Lung microvascular endothelial cell (primary cell): ENCODE measurements at places on chromosomes 4 and X. TPM values are rescaled to one million over a fixed set of nuclear protein-coding genes. Genes with fewer than 3 reads are reported as not detected.

Gene CDKL2
- total RNA-seq = under 0.01 TPM in 2 replicates

Gene SAGE1
- not detected in 2 replicates for total RNA-seq

Gene ARL13A
- total RNA-seq = not detected in 2 replicates

Gene FAM149A
- total RNA-seq = under 0.01 TPM in 1 of 2 replicates, not detected in the other

Gene QDPR
- 10.5 and 12.7 TPM in 2 replicates for total RNA-seq

Gene YTHDC1
- 16.6 and 28.8 TPM in 2 replicates for total RNA-seq

Gene MAGEE2
- not detected in 2 replicates for total RNA-seq

Gene ETDB
- not detected in 2 replicates for total RNA-seq

Gene MAGEA9B
- total RNA-seq = not detected in 2 replicates

Gene RHOXF2B
- total RNA-seq = not detected in 2 replicates

Gene RRH
- total RNA-seq = under 0.01 TPM in 1 of 2 replicates, not detected in the other

Gene LANCL3
- total RNA-seq = under 0.01 and 0.22 TPM in 2 replicates

Gene CENPVL1
- total RNA-seq = not detected in 2 replicates

Gene IL1RAPL1
- 0.22 TPM in 1 of 2 replicates, not detected in the other for total RNA-seq

Gene SLC16A2
- 0.44 and 0.60 TPM in 2 replicates for total RNA-seq

Gene ERAS
- not detected in 2 replicates for total RNA-seq

Gene MAGEC1
- total RNA-seq = not detected in 2 replicates

Gene CD40LG
- not detected in 2 replicates for total RNA-seq

Gene PCDH18
- under 0.01 and 0.22 TPM in 2 replicates for total RNA-seq

Gene CXorf58
- total RNA-seq = not detected in 2 replicates

Gene RAB9B
- 0.60 and 0.65 TPM in 2 replicates for total RNA-seq

Gene CMC4
- 6.3 and 13.3 TPM in 2 replicates for total RNA-seq

Gene ADGRG2
- total RNA-seq = not detected in 2 replicates

Gene WDR45
- total RNA-seq = 14.6 and 15.9 TPM in 2 replicates

Gene MAN2B2
- total RNA-seq = 5.7 and 8.9 TPM in 2 replicates

Gene PF4V1
- not detected in 2 replicates for total RNA-seq

Gene SSX2B
- not detected in 2 replicates for total RNA-seq

Gene THAP9
- 4.8 and 5.8 TPM in 2 replicates for total RNA-seq

Gene PDHA1
- 54.8 and 63.4 TPM in 2 replicates for total RNA-seq

Gene USP53
- 18.3 and 18.5 TPM in 2 replicates for total RNA-seq

Gene MMRN1
- total RNA-seq = 1,427 and 4,891 TPM in 2 replicates

Gene NHSL2
- total RNA-seq = 14.1 and 19.2 TPM in 2 replicates

Gene CT45A3
- not detected in 2 replicates for total RNA-seq

Gene TSPAN7
- total RNA-seq = 3.5 and 38.1 TPM in 2 replicates

Gene CPLX1
- not detected in 2 replicates for total RNA-seq

Gene HOPX
- 1.2 and 1.7 TPM in 2 replicates for total RNA-seq

Gene NPNT
- under 0.01 TPM in 2 replicates for total RNA-seq

Gene TXK
- 0.20 TPM in 1 of 2 replicates, not detected in the other for total RNA-seq

Gene CT45A5
- total RNA-seq = not detected in 2 replicates

Gene ITGB1BP2
- 0.22 and 0.40 TPM in 2 replicates for total RNA-seq

Gene SLC6A14
- total RNA-seq = not detected in 2 replicates

Gene PABPC4L
- under 0.01 and 0.20 TPM in 2 replicates for total RNA-seq

Gene ESX1
- 2.6 TPM in 1 of 2 replicates, not detected in the other for total RNA-seq

Gene BEX1
- 0.22 TPM in 1 of 2 replicates, not detected in the other for total RNA-seq

Gene SPON2
- 0.40 and 0.65 TPM in 2 replicates for total RNA-seq

Gene ATP2B3
- total RNA-seq = not detected in 2 replicates

Gene IL13RA2
- 0.20 and 0.65 TPM in 2 replicates for total RNA-seq

Gene ENPEP
- under 0.01 TPM in 1 of 2 replicates, not detected in the other for total RNA-seq

Gene NOCT
- 18.3 and 24.6 TPM in 2 replicates for total RNA-seq

Gene STATH
- not detected in 2 replicates for total RNA-seq

Gene TLR1
- total RNA-seq = 2.6 and 5.0 TPM in 2 replicates

Gene MAGEB17
- not detected in 2 replicates for total RNA-seq

Gene F11
- total RNA-seq = not detected in 2 replicates

Gene SEPTIN11
- total RNA-seq = 107 and 161 TPM in 2 replicates

Gene SPANXA2
- total RNA-seq = not detected in 2 replicates

Gene CFAP99
- total RNA-seq = not detected in 2 replicates

Gene HPGDS
- not detected in 2 replicates for total RNA-seq

Gene FAT4
- 40.3 and 51.8 TPM in 2 replicates for total RNA-seq
